Fibroblast of skin of left quadriceps (primary cell): ENCODE measurements at places on chromosomes 12 and 14.

DNA sequence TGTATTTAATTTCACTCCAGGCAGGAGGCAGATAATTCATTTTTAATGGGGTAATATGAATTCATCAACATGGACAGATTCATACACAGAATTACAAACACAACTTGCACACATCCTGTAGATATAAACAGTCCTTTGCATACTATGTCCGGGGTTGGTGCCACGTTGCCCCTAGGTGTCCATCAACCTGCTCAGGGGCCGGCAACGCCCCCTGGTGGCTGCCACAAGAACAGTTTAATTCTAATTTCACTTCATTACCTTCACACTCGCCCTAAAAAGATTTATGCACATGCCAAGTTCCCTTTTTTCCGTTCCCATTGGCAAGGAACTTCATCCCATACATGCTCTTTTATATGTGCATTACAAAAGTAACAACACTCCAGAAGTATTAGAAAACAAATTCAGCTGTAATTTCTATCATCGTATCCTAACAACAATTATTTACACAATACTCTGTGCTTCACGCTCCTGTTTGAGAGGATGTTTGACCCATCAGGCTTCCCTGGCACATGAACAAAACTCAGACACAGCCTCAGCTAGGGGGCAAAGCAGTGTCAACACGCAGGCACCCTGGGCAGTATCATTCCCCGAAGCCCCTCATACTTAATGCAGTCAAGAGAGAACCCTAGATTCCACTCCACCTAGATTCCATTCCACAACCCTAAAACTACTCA lies 15.5 kb downstream of the MANSC1 start:
- no peak for DNase-seq

DNA sequence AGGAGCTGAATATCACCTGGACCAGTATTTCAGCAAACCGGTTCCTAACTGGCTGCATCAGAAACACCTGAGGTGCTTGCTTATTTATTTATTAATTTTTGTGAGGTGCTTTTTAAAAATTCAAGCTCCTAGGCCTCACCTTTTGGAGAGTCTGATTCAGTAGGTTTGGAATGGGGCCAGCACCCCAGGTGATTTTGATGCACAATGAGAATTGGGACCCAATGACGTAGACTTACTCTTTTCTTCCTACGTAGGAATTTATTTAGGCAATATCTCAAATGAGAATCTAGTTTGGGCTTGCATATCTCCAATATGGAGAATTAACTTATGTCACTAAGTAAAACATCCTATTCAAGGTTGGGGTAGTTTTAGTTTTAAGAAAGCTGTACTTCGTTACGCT lies 7.3 kb downstream of the YEATS4 start:
- no peak for DNase-seq

GRCh38 chr12:131000000-131000486 lies 46.3 kb downstream of the ADGRD1 start:
- DNase-seq = no peak

- DNase-seq = no peak
These were observed 63.1 kb downstream of the ARMH4 start for GRCh38 chr14:58088961-58089360.

DNA sequence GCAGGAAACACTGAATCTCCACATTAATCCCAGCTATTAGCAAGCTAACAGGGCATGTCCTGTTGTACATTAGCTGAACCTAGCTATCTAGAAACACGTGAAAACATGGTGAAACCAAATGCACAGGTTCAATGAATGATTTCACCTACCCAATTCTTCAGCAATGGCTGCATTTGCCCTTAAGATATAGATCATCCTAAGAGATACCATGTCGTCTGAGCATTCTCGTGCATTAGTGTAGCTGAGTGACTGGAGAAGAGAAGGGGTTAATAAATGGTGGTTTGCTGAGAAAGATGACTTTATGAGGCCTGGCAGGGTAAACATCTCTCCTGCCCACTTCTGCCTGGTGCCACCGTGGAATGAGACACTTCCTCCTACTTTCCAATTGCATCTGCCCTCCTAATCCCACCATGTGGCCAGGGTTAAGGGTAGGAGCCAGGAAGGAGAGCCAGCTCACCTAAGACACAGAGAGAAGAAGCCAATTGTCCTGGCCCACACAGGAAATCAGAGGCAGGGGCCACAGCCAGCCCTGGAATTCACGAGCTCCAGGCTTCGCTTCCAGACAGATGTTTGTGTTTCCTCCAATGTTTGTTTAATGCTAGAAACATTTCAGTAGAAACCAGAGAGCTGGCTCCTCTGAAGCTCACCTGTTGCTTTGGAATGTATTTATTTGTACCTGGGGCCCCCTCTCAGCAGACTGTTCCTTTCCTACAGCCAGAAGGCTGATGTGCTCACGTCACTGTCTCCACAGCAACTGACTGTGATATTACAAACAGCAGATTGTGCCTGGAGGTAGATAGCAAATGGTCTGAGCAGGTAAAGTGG lies 126.0 kb upstream of the PARP11 start:
- no peak for DNase-seq

- DNase-seq = no peak
These were observed 17.1 kb downstream of the SEC23A start for GRCh38 chr14:39085933-39086332.

DNA sequence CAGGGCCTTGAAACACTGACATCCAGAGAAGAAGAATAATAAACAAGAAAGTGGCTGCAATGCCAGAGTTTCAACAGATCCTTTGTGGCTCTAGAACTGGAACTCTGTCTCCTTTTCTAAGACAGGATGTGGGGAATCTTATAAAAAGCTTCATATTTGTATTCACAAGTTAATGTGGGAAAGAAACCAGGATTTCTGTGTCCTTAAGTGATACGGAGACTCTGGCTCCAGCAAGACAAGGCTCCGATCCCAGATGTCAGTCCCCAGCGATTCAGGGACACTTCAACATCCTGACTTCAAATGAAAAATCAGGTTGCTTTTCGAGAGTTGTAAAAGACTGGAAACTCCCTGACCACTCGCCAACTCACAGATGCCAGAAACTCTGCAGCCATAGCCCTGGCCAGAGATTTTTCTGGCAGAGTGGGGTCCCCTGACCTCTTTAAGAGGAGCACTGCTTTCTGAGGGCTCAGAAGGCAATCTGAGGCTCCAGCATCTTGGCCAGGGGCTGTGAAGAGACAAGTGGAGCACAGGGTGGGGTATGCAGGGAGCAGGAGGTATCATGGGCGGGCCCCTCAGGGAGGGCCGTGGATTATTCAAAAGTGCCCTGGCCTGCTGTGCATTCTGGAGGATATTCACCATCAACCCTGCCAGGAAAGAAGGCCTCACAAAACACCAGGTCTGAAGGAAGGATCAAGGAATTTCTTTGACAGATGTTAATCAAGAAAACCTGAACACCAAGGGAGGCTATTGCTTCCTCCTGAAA lies 53.3 kb downstream of the TMX1 start:
- no peak for DNase-seq

DNA sequence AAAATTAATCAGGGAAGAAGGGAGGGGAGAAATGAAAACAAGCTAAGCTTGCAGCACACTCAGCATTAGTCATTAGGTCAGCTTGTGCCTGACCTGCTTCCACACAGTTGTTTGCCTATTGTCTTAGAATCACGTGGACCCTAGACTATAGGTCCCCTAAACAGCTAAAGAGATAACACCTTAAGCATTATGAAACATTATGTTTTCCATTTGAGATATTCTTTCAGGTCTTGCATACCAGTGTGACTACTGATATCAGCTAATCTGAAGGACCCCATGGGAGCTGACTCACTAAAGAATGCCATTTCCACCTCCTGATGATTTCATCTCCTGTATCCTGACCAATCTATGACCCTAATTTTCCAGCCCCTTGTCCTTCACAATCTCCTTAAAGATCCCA lies 154.1 kb upstream of the FUT8 start:
- DNase-seq = no peak

DNA sequence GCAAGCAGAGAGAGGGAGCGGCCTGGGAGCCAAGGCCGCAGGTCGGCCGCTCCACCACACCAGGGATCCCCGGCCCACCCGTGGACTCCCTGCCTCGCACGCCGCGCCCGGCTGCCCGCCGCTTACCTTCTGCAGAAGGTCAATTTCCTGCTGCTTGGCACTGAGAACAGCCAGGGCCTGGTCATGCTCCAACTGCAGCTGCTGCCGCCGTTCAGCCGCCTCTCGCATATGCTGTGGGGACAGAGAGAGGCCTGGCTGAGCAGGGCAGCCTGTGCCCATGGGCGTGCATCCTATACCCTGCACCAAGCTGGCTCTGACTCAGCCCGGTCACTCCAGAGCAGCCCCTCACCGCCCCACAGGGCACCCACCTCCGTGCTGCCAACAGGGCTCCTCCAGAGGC lies 141.1 kb downstream of the PIWIL1 start:
- DNase-seq = no peak

DNA sequence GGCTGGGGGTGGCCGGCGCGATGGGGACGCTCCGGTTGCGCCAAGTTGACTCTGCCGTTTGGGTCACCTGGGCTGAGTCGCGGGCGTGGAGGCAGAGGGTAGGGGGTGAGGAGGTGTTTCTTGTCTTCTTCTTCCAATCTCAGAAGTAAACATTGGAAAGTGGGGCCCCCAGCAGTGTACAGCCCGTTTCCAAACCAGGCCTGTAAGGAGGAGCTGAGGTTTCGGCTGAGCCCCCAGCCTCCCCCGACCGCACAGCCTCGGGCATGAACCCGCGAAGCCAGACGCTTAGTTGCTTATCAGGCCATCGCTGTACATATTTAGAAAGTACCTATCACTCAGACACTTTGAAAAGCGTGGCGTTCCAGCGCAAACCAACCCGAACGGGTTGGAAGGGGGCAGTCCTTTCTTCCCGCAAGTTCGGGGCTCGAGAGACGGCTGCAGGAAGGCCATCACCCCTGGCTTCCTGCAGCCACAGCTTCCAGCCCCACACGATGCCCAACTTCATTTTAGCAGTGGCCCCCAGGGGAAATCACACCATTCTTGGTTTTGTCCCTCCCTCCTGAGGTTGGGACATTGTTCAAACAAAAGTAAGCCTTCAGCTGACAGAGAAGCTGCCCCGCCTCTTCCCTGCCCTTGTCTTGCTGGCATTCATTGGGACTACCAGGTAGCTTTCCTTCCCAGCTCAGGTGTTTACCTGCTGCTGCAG lies 164.1 kb downstream of the ZFP36L1 start:
- DNase-seq = no peak
